ENCODE measurements at places on chromosomes 3 and 15. TPM values are rescaled to one million over a fixed set of nuclear protein-coding genes. Genes with fewer than 3 reads are reported as not detected.

Gene PARP16
- 20.0 TPM for polyA plus RNA-seq

Gene OIP5
- polyA plus RNA-seq, result 6.4 TPM

Gene FBXL2
- 28.8 TPM for polyA plus RNA-seq

Gene B4GALT4
- polyA plus RNA-seq, result 32.2 TPM

Gene TIGIT
- polyA plus RNA-seq, result 0.26 TPM

Gene TRIM42
- polyA plus RNA-seq, result not detected

Gene CCDC14
- polyA plus RNA-seq, result 220 TPM

Gene PLS1
- polyA plus RNA-seq, result 17.7 TPM

Gene SCN5A
- 0.77 TPM for polyA plus RNA-seq

Gene POC1A
- 8.7 TPM for polyA plus RNA-seq

Gene SNRK
- 72.3 TPM for polyA plus RNA-seq

Gene PLCH1
- polyA plus RNA-seq, result 24.2 TPM

Gene LHFPL4
- polyA plus RNA-seq, result 0.11 TPM

Gene ARHGAP31
- polyA plus RNA-seq, result 38.2 TPM

Gene ITIH4
- polyA plus RNA-seq, result 7.7 TPM

Gene PPP2R3A
- polyA plus RNA-seq, result 14.5 TPM

Gene MOBP
- polyA plus RNA-seq, result 0.20 TPM

Gene RTP1
- polyA plus RNA-seq, result not detected

Gene TAMM41
- 29.4 TPM for polyA plus RNA-seq

Gene RARRES1
- 95.7 TPM for polyA plus RNA-seq

Gene COMMD4
- polyA plus RNA-seq, result 75.8 TPM

Gene LRRIQ4
- polyA plus RNA-seq, result 0.09 TPM

Gene SOX14
- not detected for polyA plus RNA-seq

Gene GOLGA8G
- 0.17 TPM for polyA plus RNA-seq

Gene C2CD4A
- polyA plus RNA-seq, result 0.06 TPM

Gene PAK6
- polyA plus RNA-seq, result 6.2 TPM

Gene WDR76
- 23.1 TPM for polyA plus RNA-seq

Gene TRPM1
- polyA plus RNA-seq, result not detected

Gene CLEC3B
- polyA plus RNA-seq, result 149 TPM

Gene LSAMP
- polyA plus RNA-seq, result 27.5 TPM

Gene MON1A
- 11.3 TPM for polyA plus RNA-seq

Gene COL6A5
- polyA plus RNA-seq, result 4.3 TPM
